ENCODE measurements at places on chromosomes 5 and 9. TPM values are rescaled to one million over a fixed set of nuclear protein-coding genes. Genes with fewer than 3 reads are reported as not detected.

GRCh38 chr9:72856972-72857623 is 95.8 kb downstream of the ALDH1A1 start:
- DNase-seq = no peak

GRCh38 chr9:138024831-138025291 is 147.3 kb downstream of the CACNA1B start:
- no peak for DNase-seq

GRCh38 chr5:156376751-156377150 is 49.8 kb downstream of the SGCD start:
- no peak for DNase-seq

GRCh38 chr9:131740898-131741297 is 1.0 kb upstream of the RAPGEF1 start:
- no peak for DNase-seq

The GLDC gene
- polyA plus RNA-seq = 0.44 TPM

The ATP10B gene
- polyA plus RNA-seq = not detected
